ENCODE measurements at places on chromosomes 7 and 10.

- no peak for DNase-seq
Observed at GRCh38 chr7:9608560-9608959, 1175.2 kb downstream of the NXPH1 start.

DNA sequence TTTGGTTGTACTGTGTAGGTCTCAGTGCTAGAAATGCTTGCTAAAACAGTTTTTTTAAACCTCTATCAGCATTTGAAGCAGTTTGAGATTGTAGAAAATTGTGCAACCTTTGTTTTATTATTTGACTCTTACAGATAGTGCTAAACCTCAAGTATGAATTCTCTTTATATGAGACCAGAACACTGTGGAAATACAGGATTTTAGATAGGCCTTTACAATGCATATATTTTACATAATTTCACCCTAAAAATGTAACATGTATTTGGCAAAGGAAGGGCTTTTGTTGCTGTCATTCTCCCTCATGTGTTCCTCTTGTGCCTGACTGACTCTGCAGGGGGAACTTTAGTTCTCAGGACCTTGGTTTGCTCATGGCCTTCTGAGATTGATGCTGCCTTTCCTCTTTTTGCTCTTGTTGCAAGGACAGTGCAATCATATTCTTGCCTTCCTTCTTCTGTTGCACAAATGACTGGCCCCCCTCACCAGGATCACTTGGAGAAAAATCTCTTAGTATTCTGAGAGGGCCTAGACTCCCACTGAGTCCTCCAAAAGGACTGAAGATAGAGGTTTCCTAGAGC is 188.7 kb downstream of the PPP1R9A start:
- DNase-seq: no peak

DNA sequence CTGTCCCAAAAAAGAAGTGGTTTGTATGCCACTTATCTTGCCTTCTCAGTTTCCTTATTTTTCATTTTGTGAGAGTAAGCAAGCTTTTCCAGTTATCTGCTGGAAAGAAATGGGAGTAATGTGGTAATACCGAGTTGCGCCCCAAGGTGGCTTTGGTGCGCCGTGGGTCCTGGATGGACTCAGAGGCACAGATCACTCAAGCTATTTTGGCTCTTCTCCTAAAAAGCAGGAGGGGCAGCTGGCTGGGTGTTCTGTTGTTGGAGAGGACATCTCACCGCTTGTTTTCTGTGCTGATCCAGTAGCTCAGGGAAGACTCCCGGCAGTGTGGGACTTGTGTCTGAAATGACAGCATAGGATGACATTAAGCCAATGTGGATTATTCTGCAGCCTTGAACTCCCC is 16.4 kb downstream of the PRKRIP1 start:
- DNase-seq: peak; percentile 62

- DNase-seq: no peak
Observed at GRCh38 chr10:10985361-10985760, 32.3 kb upstream of the CELF2 start.

GRCh38 chr7:111172564-111173257 is 81.8 kb downstream of the LRRN3 start:
- DNase-seq: no peak

DNA sequence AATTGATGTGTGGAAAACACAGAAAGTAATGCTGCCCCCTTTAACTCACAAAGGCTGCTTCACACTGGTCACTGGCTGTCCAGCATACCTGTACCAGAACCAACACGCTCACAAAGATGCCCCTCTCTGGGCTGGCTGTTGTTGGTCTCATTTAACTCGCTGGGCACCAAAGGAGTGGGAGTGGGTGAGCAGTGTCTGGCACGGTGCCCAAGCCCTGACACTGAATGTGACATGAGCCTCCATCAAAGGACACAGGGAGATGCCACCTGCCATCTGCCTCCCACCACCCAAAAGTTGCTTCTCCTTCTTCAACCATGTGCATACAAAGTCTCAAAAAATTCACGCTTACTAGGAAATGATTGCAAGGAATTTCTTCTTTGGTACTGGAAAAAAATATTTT is 86.8 kb downstream of the FGFR2 start:
- DNase-seq: no peak

Measured in NAMALWA (cell line).